ENCODE measurements at places on chromosomes 2 and 18.

DNA sequence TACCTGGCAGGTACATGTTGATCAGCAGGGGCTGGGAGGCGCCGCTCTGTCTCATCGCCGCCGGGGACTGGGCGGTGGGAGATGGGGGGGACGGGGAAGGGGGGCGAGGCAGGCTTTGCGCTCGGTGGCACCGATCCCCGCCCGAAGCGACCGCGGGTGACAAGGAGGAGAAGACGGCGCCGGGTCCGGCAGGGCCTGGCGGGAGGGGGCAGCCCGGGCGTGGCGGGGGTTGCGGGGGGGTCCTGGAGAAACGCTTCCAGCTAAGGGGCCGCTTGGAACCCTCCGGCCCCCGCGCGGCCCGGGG lies at the start of gene FEV:
Gene FEV, minus strand, starts transcription at position 164 of the 304 bp plus-strand sequence. Its CDS starts 109 bp downstream, at position 55.
- DNase-seq: no peak

GRCh38 chr2:130756874-130757668 lies 1.7 kb downstream of the AMER3 start:
- no peak for DNase-seq

DNA sequence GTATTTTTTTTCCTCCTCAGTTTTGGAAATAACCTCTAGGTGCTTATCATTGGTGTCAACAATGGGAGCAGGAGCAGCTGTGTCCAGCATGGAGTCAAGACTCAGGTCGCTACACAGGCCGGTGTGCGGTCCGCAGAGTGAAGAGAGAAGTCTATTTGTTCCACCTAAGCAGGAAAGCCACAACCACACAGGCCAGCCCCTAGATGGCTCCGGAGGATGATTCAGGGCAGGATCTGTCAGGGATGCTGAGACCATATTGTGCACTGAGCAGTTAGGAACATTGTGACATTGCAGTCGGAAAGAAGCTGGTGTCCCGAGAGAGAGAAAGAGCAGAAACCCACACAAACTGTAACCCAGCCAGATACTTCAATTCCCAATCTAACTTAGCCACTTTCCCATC lies 136.9 kb downstream of the GAREM1 start:
- no peak for DNase-seq

DNA sequence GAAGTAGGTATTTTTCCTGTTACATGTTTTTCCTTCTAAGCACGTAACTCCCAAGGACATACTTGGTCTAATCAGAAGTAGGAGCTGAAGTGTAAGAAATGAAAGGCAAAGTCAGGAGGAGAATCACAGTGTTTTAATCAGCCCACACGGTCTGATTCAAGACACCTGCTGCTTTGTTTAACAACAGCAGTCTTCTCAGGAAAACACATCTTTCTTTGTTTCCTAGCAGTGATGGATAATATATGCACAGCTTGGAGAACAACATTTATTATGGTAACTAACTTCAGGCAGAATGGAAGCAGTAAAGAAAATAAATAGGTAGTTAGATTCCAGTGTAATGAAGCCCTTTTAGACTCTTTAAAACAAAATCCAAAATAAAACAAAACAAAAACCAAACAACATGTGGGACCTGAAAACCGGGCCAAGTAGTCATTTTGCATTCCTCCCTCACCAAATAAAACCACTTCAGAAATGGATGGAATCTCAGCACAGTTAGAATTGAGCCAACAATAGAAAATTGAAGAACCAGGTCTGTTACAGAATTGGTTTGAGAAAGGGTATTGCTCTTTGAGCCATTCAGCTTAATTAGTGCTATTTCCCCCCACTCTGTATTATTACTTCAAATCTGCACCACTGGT lies 61.1 kb upstream of the UGP2 start:
- DNase-seq: no peak

- DNase-seq: no peak
These were observed 498.7 kb downstream of the PTPRM start for GRCh38 chr18:8065773-8066172.

DNA sequence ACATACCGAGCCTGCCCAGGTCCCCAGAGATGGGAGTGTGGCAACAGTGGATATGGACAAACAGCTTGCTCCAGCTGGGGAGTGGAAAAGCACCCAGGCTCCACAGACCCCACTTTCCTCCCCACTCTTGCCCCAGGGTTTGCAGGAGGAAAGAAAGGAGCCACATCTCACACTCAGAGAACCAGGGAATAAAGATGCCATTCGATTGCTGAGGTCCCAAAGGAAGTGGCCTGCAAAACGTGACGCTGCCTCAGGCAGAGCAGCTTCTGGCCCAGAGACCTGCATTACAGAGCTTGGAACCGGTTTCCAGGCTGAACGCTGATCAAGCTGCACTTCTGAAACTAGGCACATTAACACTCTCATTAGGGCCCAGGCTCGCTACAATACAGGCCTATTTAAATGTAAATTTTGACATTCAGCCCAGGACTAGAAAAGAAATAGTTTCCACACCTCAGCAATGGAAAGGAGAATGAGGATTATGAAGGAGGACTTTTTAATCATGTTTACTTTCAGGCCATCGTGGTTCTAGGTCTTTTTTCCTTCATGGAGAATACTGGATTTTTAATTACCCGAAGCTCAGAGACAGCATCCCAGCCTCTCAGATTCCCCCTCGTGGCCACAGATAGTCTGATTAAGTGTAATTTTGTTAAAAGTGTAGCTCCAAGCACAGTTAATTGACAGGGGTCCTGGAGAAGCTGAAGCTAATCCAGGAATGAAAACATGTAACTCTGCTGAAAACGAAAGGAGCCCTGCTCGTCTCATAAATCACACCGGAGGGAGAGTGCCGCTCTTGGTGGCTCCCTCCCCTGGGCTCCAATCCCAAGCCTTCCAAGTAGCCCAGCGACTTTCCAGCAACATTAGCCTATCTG lies 221.3 kb upstream of the RAB6C start:
- DNase-seq: no peak

GRCh38 chr2:204452464-204453023 lies 92.7 kb upstream of the PARD3B start:
- no peak for DNase-seq

DNA sequence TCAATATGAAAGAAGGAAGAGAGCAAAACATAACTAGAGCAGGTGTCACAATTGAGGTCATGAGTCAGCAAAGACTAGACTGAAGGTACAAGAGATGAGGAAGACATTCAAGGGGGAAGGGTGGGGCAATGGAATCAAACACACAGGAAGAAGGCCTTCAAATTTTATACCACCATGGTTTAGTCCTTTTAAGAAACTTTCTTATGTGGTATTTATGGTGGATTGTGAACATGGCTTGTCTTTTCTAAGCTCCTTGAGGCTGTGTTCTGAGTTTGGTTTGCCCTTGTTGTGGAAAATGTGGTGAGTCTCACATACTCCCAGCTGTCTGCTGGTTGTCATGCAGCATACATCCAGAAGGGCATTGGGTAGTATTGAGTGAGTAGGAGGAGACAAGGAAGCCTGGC lies 62.1 kb downstream of the NABP1 start:
- DNase-seq: no peak

DNA sequence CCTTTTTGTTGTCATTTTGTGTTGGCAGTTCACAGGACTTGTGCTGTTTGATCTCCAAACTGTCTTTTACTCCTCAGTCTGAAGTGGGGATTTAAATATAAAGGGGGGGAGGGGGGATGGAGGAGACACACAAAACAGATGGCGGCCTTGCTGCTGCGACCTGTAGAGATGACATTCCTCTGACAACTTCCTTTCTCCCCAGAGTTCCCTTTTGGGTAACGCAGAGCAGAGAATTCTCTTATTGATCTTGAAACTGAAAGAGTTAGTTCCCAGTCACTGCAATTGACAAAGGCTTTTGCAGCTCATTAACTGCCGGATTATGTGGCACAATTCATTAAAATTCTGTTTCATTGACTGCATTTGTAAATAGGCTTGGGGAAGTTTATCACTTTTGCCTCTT lies 279.3 kb downstream of the TSN start:
- DNase-seq: no peak

DNA sequence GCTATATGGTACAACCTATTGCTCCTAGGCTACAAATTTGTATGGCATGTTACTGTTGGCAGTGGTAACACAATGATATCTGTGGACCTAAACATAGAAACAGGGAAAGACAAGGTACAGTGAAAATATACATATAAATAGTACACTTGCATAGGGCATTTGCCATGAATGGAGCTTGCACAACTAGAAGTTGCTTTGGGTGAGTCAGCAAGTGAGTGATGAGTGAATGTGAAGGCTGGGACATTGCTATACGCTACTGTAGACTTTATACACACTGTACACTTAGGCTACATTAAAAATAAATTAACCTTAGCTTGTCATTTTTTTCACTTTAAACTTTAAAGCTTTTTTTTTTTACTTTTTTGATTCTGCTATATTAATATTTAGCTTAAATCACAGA lies 500.0 kb upstream of the SETBP1 start:
- DNase-seq: no peak

GRCh38 chr2:147100406-147101035 lies 744.3 kb upstream of the ACVR2A start:
- no peak for DNase-seq
